Left ventricle myocardium inferior (tissue), 1 donor: ENCODE measurements at places on chromosomes 2 and 18. TPM values are rescaled to one million over a fixed set of nuclear protein-coding genes. Genes with fewer than 3 reads are reported as not detected.

DNA sequence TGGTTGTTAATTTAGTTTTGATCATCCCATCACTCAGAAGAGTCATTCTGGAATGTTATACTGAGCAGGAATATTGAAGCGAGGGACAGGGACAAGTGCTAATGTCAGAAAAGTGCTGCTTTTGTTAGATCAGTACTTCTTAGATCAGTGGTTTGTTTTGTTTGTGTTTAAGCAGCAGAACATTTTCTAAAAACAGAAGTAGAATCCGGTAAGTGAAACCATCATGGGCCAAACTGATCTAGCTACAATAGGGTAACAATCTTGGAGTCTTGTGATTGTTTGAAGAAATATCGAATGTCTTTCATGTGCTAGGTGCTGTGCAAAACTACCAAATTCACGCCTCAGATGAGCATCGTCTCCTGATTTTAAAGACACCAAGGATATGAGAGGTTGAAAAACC is 45.1 kb upstream of the SEC11C start:
- H3K36me3 ChIP-seq, result no peaks in the 10 kb centered on the region
- DNase-seq, result no peak
- H3K4me1 ChIP-seq, result no peaks in the 10 kb centered on the region
- peaks cover 14% of the 10 kb centered on the region for H3K27me3 ChIP-seq

GRCh38 chr2:12555012-12555645 is 161.6 kb upstream of the TRIB2 start:
- peaks cover 10% of the 10 kb centered on the region for H3K4me1 ChIP-seq
- no peaks in the 10 kb centered on the region for H3K36me3 ChIP-seq
- peak overlapping the region; percentile 35 for H3K27ac ChIP-seq
- no peaks in the 10 kb centered on the region for H3K27me3 ChIP-seq
- H3K4me3 ChIP-seq, result no peak overlapping the region

GRCh38 chr2:125427721-125428315 is 1228.1 kb upstream of the GYPC start:
- H3K27ac ChIP-seq, result no peak overlapping the region
- no peaks in the 10 kb centered on the region for H3K27me3 ChIP-seq
- no peaks in the 10 kb centered on the region for H3K4me1 ChIP-seq
- H3K4me3 ChIP-seq, result no peak overlapping the region
- no peak for DNase-seq

DNA sequence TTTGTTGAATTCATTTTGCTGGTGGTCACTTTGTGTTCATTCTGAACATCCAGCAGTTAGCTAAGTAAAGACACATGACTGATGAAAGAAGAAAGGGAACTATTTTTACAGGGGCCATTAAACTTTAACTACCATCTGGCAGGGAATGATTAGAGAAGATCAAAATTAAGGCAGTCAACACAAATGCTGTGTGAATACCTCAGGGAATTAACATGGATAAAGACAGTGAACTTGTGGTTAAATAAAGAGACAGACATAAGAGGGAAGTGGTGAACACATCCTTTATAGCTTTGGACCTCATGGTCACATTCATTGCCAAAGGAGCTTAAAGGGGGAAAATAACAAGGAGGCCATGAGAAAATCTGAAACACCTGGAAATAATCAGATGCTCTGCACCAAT is 52.6 kb upstream of the ATP5MC3 start:
- no peaks in the 10 kb centered on the region for H3K4me1 ChIP-seq
- H3K36me3 ChIP-seq, result no peaks in the 10 kb centered on the region
- no peaks in the 10 kb centered on the region for H3K27me3 ChIP-seq
- no peak overlapping the region for H3K27ac ChIP-seq

DNA sequence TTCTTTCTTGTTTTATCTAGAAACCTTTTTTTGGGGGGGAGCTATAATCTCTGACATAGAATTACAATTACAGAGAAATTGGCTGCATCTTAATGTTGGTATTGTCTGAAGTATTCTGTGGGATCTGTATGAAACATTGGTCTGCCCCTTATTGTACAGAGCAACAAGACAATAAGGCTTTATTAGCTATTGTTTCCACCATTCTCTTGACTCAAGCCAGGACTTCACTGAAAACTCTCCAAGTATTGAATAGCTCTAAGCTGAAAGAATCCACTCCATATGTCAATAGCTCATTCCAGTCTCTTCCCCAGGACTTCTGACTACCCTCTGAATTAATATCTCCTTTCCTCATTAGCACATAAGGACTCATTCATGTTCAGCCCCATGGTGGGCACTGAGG is 77.8 kb downstream of the RHBDD1 start:
- no peaks in the 10 kb centered on the region for H3K27me3 ChIP-seq
- no peak overlapping the region for H3K27ac ChIP-seq
- H3K36me3 ChIP-seq, result peaks cover 25% of the 10 kb centered on the region
- no peak for DNase-seq
- H3K4me1 ChIP-seq, result peaks cover 4% of the 10 kb centered on the region
- no peak overlapping the region for H3K4me3 ChIP-seq

DNA sequence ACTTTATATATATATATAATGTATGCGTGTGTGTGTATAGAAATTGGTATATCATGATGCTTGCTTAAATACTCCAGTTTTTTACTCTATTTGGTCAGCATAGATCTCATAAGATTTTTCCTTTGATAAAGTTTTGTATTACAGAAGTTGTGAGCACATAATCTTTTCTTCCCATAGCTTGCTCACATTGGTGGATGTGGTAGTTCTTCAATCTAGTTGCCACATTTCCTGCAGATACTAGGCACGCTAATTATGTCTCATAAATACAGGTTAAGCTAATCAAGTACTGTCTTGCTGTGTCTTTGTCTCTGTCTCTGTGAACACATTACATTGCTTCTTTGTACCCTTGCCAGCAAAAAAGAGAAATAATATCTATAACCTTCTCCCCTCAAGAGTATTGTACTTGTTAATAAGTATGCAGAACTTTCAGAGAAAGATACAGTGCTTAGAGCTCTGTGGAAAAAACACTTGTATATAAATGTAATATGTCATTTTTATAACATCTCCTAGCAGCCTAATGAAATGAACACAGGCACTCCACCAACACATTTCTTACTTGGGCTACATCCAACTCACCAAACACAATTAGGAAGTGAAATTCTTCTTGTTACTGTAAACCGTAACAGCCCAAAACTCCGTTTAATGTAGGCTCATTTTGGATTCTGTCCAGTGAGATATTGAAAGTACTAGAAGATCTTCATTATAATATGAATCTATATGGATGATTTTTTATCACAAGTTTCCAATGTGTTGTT is 306.7 kb upstream of the SLC8A1 start:
- peak overlapping the region; percentile 24 for H3K4me3 ChIP-seq
- no peaks in the 10 kb centered on the region for H3K27me3 ChIP-seq
- H3K27ac ChIP-seq, result no peak overlapping the region
- peaks cover 14% of the 10 kb centered on the region for H3K4me1 ChIP-seq

DNA sequence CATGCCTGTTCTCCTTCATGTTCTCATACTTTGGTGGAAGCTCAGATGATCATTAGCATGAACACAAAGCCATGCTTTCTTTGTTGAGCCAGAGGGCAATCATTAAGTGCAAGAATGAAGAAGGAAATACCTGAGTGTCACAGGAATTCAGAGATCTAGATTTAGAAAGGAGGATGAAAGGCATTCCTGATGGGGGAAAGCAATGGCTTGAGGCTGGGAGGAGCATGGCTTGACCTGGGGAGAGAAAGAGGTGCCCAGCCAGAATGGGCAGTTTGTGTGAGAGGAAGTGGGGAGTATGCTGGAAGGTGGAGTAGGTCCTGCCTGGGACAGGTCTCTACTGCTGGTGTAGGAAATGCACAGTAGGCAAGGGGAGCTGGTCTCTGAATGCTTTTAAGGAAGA is 35.1 kb downstream of the SLC4A3 start:
- H3K27me3 ChIP-seq, result no peaks in the 10 kb centered on the region
- no peaks in the 10 kb centered on the region for H3K36me3 ChIP-seq
- no peak for DNase-seq
- H3K27ac ChIP-seq, result no peak overlapping the region
- H3K4me1 ChIP-seq, result peaks cover 22% of the 10 kb centered on the region

GRCh38 chr2:151999053-151999452 is 99.8 kb downstream of the CACNB4 start:
- H3K27me3 ChIP-seq, result no peaks in the 10 kb centered on the region
- H3K27ac ChIP-seq, result no peak overlapping the region
- peak; percentile 28 for DNase-seq
- no peaks in the 10 kb centered on the region for H3K4me1 ChIP-seq
- H3K36me3 ChIP-seq, result no peaks in the 10 kb centered on the region
- H3K4me3 ChIP-seq, result no peak overlapping the region

DNA sequence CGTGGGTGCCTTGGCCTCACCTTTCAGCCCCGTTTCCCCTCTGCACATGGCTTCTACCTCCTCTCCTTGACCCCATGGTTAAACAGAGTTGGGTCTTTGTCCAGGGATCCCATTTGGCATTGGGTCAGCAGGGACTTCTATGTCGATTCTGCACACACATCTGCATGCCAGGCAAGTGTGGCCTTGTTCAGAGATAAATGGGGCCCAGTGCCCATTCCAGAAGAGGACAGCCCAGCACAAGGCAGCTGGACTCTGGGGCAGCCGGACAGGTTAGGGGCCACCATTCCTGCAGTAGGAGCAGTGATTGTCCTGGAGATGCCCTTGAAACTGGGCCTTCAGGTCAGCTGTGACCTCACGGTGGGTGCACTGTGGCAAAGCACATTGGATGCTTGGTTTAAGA is 13.1 kb downstream of the CABLES1 start:
- no peak for DNase-seq
- H3K27me3 ChIP-seq, result peaks cover 58% of the 10 kb centered on the region

- no peak overlapping the region for H3K4me3 ChIP-seq
- H3K27me3 ChIP-seq, result no peaks in the 10 kb centered on the region
- no peaks in the 10 kb centered on the region for H3K36me3 ChIP-seq
- DNase-seq, result no peak
- peak overlapping the region; percentile 45 for H3K27ac ChIP-seq
- peaks cover 69% of the 10 kb centered on the region for H3K4me1 ChIP-seq
Observed at GRCh38 chr2:217273851-217274250, 414.0 kb upstream of the TNP1 start.

GRCh38 chr18:79402977-79403722 is 7.4 kb downstream of the NFATC1 start:
- no peaks in the 10 kb centered on the region for H3K36me3 ChIP-seq
- H3K4me1 ChIP-seq, result peaks cover 62% of the 10 kb centered on the region
- H3K27ac ChIP-seq, result peak overlapping the region; percentile 81
- DNase-seq, result peak; percentile 79

DNA sequence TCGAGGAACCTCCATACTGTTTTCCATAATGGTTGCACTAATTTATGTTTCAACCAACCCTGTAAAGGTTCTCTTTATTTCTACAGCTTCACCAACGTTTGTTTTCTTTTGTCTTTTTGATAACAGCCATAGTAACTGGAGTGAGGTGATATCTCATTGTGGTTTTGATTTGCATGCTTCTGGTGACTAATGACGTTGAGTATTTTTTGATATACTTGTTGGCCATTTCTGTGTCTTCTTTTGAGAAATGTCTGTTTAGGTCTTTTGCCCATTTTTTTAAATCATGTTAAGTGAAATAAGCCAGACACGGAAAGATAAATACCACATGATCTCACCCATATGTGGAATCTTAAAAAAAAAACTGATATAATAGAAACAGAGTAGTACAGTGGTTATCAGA is 74.8 kb upstream of the SMIM21 start:
- no peak overlapping the region for H3K4me3 ChIP-seq
- no peaks in the 10 kb centered on the region for H3K4me1 ChIP-seq
- H3K36me3 ChIP-seq, result no peaks in the 10 kb centered on the region
- peaks cover 39% of the 10 kb centered on the region for H3K27me3 ChIP-seq
- DNase-seq, result no peak

DNA sequence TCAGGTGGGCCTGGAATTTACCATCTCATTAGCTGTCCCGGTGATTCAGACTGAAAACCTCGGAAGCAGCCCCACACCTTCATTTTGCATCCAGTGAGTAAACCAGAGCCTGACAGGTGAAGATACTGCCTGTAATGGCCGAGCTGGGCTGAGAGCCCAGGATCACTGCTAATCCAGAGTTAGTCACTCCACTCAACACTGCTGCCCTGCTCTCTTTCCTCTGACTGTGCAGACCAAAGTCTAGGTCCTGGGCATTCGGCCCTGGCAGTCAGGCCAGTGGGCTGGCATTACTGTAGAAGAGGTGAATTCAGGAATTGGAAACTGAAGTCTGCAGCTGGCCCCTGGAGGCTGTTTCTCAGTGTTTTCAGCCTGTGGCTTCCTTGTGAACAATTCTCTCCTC is 44.3 kb downstream of the TMEM17 start:
- no peaks in the 10 kb centered on the region for H3K36me3 ChIP-seq
- H3K4me1 ChIP-seq, result peaks cover 29% of the 10 kb centered on the region
- no peak overlapping the region for H3K4me3 ChIP-seq
- DNase-seq, result no peak

GRCh38 chr2:202400941-202401340 is 24.8 kb downstream of the BMPR2 start:
- no peak overlapping the region for H3K27ac ChIP-seq
- H3K27me3 ChIP-seq, result no peaks in the 10 kb centered on the region
- no peak overlapping the region for H3K4me3 ChIP-seq
- H3K36me3 ChIP-seq, result no peaks in the 10 kb centered on the region
- no peak for DNase-seq
- peaks cover 38% of the 10 kb centered on the region for H3K4me1 ChIP-seq

DNA sequence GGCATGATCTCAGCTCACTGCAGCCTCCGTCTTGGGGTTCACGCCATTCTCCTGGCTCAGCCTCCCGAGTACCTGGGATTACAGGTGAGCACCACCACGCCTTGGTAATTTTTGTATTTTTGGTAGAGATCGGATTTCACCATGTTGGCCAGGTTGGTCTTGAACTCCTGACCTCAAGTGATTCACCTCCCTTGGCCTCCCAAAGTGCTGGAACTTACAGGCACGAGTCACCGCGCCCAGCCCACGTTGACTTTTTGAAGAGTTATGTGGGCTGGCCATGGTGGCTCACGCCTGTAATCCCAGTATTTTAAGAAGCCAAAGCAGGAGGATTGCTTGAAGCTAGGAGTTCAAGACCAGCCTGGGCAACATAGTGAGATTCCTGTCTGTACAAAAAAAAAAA is 20.8 kb downstream of the CCL20 start:
- no peak overlapping the region for H3K27ac ChIP-seq
- no peaks in the 10 kb centered on the region for H3K27me3 ChIP-seq
- no peaks in the 10 kb centered on the region for H3K36me3 ChIP-seq
- DNase-seq, result no peak
- no peak overlapping the region for H3K4me3 ChIP-seq

DNA sequence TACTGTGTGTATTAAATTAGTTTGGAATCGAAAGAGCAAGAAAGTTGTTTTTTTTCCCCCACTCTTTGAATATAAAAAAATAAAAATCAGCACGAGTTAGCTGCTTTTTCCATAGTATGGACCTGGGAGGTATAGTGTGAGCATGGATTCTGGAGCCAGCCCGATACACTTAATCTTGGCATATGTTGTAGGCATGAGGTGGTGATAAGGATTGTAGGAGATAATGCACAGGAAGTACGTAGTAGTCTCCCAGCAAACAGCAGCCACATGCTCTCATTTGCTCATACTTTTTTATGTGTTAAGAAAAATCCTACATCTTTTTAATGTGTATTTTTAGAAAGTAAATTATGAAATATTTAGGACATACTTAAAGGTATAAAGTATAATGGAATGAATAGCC is 2.1 kb upstream of the DNAJC27 start:
- H3K27me3 ChIP-seq, result no peaks in the 10 kb centered on the region
- peak overlapping the region; percentile 99 for H3K27ac ChIP-seq
- no peak overlapping the region for H3K4me3 ChIP-seq
- H3K4me1 ChIP-seq, result peaks cover 39% of the 10 kb centered on the region
- no peaks in the 10 kb centered on the region for H3K36me3 ChIP-seq
- DNase-seq, result no peak

VWA3B gene
- total RNA-seq, result 0.52 TPM

METAP1D gene
- total RNA-seq, result 6.7 TPM

SLC14A1 gene
- 22.1 TPM for total RNA-seq

MYOM1 gene
- 667 TPM for total RNA-seq

L3MBTL4 gene
- total RNA-seq, result 3.5 TPM

IL18R1 gene
- total RNA-seq, result 1.8 TPM

CACNB4 gene
- total RNA-seq, result 0.25 TPM

TIGD1 gene
- total RNA-seq, result 2.4 TPM
